ENCODE measurements at places on chromosomes 12 and 14.

DNA sequence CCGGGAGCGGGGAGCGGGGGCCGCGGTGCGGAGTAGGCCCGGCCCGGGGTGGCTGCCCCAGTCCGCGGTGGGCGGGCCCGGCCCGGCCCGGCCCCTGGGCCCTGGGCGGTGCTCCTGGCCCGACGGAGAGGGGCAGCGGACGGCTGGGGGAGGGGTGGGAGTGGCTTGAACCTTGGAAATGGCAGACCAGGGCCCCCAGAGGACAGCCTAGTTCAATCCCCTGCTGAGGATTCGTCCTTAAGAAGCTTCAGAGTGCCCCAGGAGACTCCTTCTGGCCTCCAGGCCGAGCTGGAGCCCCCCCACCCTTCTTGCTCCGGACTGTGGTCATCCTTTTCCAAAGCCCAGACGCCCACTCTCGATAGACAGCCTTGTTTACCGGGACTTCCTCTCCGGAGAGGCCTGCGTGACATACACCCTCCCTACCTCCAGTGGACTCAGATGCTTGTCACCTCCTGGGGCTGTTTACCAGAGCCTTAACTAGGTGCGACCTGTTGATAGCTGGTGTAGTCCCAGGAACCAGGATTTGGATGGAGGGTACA, 458 bp downstream of the KHNYN start:
- H3K36me3 ChIP-seq = peaks cover 3% of the 10 kb centered on the region
- peaks cover 42% of the 10 kb centered on the region for H3K4me1 ChIP-seq
- peak overlapping the region; percentile 93 for H3K4me3 ChIP-seq
- DNase-seq = no peak

- H3K36me3 ChIP-seq = peaks cover 8% of the 10 kb centered on the region
- no peak overlapping the region for H3K4me3 ChIP-seq
- no peak overlapping the region for H3K27ac ChIP-seq
Measured at GRCh38 chr12:124688356-124688992, 121.1 kb upstream of the NCOR2 start.

DNA sequence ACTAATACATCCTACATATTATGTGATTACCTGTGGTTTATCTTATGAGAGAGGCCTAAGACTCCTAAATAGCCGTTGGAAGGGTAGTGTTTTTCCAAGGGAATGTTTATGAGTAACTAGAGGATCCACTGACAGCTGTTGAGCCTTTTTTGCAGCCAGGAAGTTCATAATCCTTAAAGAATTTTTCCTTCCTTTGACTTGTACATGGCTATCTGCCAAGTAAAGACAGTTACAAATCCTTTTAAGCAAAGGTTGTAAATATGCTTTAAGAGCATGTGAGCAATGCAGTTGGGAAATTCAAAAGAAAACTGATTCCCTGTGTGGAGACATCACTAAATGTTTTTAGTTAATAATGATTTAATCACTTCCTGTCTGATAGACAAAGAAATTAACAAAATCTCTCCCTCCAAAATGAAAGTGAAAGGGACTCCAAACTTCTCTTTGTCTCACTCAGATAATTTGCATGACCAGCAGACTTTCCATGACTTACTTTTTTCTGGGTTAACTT, 333.8 kb downstream of the PDZRN4 start:
- H3K4me3 ChIP-seq = peak overlapping the region; percentile 66
- H3K27ac ChIP-seq = peak overlapping the region; percentile 57
- no peak for DNase-seq
- peaks cover 14% of the 10 kb centered on the region for H3K4me1 ChIP-seq
- no peaks in the 10 kb centered on the region for H3K27me3 ChIP-seq
- H3K36me3 ChIP-seq = peaks cover 2% of the 10 kb centered on the region

- no peak overlapping the region for H3K27ac ChIP-seq
- no peaks in the 10 kb centered on the region for H3K36me3 ChIP-seq
- no peaks in the 10 kb centered on the region for H3K4me1 ChIP-seq
- no peak for DNase-seq
Measured at GRCh38 chr12:41250748-41251147, 62.6 kb downstream of the PDZRN4 start.
